SIG-M5 (cell line): ENCODE measurements at places on chromosomes 5 and 9.

- no peak for DNase-seq
Measured at GRCh38 chr9:96008502-96009222, 133.2 kb downstream of the ERCC6L2 start.

DNA sequence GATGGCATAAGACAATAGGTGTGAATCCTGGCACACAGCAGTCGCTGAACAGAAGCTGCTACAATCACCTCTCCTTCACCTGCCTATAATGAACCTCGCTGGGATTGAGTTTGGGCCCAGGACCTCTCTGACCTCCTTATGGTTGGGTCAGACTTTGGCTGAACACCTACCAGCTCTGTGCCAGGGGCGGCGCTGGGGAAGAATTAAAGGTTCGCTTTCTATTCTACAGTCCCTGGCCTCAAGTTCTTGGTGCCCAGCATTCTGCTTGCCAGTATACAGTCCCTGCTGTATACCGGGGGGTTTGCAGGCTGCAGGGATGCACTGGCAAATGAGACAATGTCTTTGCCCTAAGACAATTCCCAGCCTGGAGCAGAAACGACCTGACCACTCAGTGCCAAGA, 895 bp upstream of the STRBP start:
- DNase-seq, result no peak

DNA sequence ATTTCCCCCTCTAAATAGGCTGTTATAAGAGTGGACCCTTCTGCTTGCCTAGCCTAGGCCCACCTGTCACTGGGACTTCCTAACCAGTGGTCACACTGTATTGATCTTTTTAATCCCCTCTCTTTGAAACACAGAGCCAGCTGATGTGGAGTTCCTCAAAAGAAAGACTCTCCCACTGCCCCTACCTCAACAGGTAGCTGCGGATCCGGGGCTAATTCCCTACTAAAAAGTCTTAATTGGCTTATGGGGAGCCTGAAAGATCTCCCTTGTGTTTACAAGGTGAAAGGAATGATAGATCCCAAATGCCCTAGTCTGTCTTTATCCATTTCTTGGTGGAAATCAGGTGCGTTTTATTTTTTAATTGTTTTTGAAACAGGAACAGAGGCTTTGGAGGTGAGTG, 2.0 kb downstream of the NEUROG1 start:
- no peak for DNase-seq

- DNase-seq, result no peak
Measured at GRCh38 chr5:32500181-32500580, 55.6 kb upstream of the ZFR start.

GRCh38 chr5:134345996-134346395, 21.0 kb downstream of the CDKL3 start:
- DNase-seq, result no peak

GRCh38 chr5:9534881-9535517, 10.9 kb downstream of the SEMA5A start:
- no peak for DNase-seq

DNA sequence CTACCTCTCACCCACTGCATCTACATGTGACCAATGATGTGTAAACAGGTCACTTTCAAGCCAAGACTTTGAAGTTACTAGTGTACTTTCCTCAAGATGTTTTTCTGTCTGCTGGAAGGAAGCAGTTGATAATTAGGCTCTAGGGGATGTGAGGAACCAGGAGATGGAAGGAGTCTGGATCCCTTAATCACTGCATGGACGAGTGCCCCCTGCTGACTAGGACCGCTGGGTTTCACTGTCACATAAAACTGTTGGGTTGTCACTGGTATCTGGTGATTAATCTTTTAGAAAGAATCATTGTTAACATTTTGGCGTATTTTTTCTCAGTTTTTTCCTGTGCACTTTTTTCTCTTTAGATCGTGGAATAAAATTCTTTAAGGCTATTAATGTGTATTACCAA, 79.5 kb downstream of the SREK1 start:
- DNase-seq, result no peak

DNA sequence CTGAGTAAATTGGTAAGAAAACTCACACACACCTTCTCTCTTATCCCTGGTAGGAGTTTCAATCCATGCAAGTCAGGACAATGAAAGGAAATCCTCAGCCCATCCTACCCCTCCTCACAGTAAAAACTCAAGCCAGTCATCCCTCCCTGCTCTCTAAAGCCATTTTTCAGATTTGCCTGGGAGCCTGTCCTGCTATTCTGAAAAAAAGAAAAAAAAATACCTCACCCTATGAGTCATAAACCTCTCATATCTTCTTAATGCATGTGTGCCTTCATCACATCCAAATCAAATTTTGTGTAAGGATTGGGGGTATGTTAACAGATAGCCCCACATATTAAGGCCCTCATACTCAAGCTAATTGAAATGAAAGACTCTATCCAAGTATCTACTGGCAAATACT, 14.1 kb downstream of the UGT3A2 start:
- no peak for DNase-seq

GRCh38 chr5:63053019-63053638, 474.5 kb downstream of the LRRC70 start:
- no peak for DNase-seq

- no peak for DNase-seq
Measured at GRCh38 chr9:134972140-134972539, 54.4 kb upstream of the FCN1 start.

GRCh38 chr5:59856358-59856757, 37.2 kb downstream of the PDE4D start:
- no peak for DNase-seq

DNA sequence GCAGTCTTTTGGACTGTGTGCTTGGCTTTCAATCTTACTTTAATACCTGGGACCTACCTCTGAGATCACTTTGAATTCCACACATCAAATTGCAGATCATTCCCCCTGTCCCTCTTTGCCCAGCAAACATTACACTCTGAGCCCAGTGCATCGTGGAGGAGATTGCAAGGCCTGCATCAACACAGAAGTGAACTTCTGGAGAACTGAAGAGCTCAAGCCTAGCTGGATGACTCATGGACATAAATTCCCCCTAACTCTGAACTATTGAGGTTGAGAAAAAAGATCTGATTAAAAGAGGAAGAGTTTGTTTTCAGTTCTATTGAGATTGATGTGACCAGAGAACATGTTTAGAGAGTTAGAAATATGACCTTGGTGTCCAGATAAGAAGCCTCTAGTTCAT, 316.0 kb upstream of the DMAC1 start:
- DNase-seq, result no peak

- DNase-seq, result no peak
Measured at GRCh38 chr9:121225240-121225639, 23.6 kb upstream of the RAB14 start.

DNA sequence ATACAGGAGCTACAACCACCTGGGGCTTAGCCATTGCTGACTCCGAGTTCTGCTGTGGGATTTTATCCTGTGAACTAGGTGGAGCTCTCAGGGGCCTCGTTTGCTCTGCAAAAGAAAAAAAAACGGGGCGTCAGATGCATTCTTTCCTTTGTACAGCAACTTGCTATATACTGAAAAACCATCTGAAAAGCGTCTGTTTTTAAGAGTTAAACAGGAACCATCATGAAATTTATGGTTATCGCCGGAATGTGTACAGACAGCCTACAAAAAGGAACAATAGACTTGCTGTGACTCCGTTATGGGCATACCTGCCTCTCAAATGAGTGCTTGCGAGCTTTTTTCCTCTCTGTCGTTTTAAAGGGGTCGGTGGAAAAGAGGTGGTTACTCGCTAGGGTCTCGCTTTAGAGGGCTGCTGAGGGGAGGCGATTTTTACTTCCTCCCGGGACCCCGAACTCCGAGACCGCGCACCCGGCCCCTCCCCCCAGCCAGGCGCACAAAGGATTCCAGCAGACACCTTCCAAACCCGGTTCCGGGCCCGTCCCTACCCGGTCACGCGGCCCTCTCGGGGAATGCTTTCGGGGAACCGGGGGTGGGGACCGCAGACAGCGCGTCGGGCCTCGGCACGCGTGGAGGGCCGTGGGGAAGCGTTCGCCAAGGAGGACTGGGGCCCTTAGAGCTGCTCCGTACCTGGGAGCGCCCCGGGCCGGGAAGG, 826 bp downstream of the PAIP1 start:
- no peak for DNase-seq

DNA sequence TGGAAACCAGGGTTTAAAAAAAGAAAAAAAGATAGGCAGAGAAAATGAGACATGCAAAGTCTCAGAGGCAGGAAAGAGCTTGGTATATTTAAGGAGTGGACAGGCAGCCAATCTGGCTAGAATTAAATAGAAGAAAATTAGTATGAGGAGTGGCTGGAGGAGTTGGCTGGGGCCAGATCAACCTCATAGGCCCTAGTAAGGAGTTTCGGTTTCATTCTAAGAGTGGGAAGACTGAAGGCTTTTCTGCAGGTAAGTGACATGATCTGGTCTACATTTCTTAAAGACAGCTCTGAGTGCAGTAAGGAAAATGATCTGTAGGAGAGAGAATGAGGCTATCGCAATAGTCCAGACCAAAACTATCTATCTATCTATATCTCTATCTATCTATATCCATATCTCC, 27.5 kb downstream of the ADRB2 start:
- DNase-seq, result no peak

GRCh38 chr9:101620452-101620851, 25.7 kb upstream of the PPP3R2 start:
- no peak for DNase-seq

DNA sequence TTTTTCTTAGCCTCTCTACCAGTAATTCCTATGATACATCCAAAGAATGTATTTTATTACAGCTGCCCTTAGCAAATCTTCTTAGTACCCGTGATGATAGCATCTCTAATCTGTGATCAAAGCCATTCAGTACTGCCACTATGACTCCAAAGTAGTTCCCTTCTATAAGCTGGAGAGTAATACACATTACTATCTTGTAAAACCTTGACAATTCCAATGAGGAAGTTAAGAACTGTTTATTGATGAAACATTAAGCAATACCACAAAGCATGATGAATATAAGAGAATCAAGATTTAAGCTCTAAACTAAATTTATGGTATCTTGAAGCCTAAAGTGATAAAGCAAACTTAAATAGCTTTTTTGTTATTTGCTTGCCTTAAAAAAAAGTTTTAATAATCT, 86.1 kb downstream of the SMIM23 start:
- DNase-seq, result no peak

GRCh38 chr5:172361566-172362238, 78.1 kb upstream of the UBTD2 start:
- DNase-seq, result peak; percentile 80

- no peak for DNase-seq
Measured at GRCh38 chr9:9216934-9217333, 1395.9 kb downstream of the PTPRD start.

DNA sequence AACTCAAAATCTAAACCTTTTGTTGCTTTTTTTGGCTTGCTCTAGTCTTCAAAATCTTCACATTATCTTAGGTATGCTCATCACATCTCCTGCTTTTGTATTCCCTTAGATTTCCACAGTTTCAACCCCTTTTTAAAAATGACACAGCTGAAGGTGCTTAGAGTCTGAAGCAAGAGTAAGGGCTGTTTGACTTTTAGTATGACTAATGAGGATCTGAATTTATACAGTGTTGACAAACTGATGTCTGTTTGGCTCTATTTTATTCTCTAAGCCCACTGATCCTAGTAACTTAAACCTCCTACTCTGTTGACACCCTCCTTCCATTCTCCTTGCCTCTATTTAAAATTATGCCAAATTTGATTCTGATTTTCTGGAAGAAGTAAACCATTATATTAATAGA, 200.1 kb downstream of the MCTP1 start:
- DNase-seq, result no peak

- no peak for DNase-seq
Measured at GRCh38 chr5:79025054-79025472, 40.0 kb upstream of the ARSB start.

DNA sequence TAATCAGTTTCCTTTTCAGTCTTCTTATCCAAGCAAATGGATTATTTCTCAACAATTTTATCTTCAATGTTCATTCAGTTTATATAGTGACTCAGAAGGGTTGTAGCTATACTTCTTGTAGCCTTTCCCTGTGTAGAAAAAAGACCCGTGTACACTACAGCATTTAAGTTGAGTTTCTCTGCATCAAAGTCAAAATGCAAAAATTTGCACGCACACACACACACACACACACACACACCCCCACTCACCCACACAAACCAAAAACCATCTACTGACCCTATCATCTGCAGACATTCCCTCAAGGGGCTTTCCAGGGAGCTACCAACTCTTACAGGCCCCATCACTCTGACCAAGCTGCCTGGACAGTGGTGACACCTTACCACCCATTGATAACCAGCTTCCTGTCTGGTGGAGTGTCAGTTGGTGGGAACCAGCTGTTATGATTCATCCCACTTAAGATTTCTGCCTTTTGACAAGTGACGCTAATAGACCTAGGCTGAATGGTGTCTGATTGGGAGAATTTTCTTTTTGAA, 12.2 kb upstream of the ELL2 start:
- no peak for DNase-seq

GRCh38 chr5:135024956-135025729, 8.9 kb downstream of the PITX1 start:
- no peak for DNase-seq

DNA sequence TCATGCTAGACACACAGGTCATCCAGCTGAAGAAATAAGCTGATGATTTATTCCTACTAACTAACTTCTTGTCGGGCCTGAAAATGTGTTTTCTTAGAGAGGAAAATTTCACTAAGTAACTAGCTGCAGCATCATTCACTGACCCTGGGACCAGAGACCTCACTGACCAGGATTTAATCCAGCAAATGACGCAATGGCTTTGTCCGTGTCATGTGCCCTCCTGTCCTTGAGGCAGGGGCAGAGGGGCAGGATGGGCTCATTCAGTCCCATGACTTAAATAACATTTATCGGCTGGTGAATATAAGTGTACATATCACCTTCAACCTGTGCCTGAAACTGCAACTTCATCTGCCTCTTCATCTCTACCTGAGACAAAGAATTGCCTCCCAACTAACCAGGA, 154.8 kb downstream of the SEMA5A start:
- no peak for DNase-seq

- no peak for DNase-seq
Measured at GRCh38 chr5:37557734-37558293, 178.7 kb downstream of the WDR70 start.

- no peak for DNase-seq
Measured at GRCh38 chr9:77883846-77884771, 147.5 kb downstream of the GNAQ start.

DNA sequence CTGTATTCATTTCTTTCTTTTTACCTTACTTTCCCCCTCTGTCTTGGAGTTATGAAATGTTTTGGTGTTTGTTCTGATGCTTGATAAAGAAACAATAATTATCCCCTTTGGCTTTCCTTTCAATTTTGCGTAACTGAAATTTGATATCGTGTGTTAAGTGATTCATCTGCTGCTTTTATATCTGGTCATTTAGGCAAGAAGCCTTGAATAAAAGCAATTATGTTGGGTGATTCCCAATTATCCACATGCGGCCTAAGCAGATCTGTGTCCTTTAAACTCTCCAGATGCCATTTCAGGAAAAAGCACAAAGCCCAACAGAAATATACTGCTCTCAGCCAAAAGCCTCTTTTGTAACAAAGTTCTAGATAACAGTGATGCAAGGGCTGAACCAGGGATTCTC, 92.8 kb downstream of the TAF11L14 start:
- DNase-seq, result no peak
